Stimulated activated CD8-positive, alpha-beta memory T cell treated with anti-CD3 and anti-CD28 coated beads, Interleukin-7, amount 100 ng/mL, for 1 hour (primary cell): ENCODE measurements at places on chromosomes 12 and 14.
A peak's percentile ranks its signal among the peaks of the same experiment; 100 is the strongest.

DNA sequence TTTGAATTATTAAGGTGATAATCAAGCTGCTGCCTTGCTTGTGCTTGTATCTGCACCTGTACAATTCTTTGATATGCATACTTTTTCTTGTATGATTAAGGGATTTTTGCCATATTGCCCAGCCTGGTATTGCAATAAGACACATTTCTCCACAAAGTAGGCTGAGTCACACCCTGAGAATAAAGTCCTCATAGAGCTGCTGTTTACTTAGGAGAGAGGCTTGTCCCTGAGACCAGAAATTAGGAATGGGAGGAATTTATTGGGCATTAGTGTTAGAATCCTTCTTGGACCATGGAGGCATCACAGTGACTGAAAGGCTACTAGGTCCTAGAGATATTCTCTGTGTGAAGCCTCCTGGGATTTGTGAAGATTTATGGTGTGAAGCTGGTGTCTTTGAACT is 506.8 kb upstream of the FBXO33 start:
- no peak for DNase-seq

- DNase-seq = no peak
These were observed at the start of gene NFE2 for GRCh38 chr12:54300732-54301427. Gene NFE2 (minus strand): TSS chr12:54301015. CDS start chr12:54295248, 5,767 bp downstream.

- DNase-seq = no peak
These were observed 51.7 kb downstream of the ATP23 start for GRCh38 chr12:57993030-57993429.

DNA sequence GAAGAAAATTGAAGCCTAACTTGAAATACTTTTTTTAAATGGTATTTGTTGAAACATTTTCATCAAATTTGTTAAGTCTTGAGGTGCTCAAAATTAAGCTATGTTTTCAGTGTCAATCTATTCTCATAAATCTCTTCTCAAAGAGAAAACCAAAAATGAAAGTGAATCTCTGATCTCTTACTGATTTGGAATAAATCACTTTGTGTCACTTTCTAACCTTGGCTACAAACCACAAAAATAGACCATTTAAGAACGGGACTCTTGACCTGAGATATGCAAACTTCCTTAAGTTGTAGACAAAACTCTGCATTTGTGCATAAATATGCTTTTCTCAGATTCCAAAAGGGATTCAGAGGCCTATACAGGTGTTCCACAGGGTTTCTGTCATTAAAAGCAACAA is 192.9 kb downstream of the SEC23A start:
- DNase-seq = no peak

GRCh38 chr14:50599700-50600444 is 39.9 kb downstream of the ATL1 start:
- no peak for DNase-seq

DNA sequence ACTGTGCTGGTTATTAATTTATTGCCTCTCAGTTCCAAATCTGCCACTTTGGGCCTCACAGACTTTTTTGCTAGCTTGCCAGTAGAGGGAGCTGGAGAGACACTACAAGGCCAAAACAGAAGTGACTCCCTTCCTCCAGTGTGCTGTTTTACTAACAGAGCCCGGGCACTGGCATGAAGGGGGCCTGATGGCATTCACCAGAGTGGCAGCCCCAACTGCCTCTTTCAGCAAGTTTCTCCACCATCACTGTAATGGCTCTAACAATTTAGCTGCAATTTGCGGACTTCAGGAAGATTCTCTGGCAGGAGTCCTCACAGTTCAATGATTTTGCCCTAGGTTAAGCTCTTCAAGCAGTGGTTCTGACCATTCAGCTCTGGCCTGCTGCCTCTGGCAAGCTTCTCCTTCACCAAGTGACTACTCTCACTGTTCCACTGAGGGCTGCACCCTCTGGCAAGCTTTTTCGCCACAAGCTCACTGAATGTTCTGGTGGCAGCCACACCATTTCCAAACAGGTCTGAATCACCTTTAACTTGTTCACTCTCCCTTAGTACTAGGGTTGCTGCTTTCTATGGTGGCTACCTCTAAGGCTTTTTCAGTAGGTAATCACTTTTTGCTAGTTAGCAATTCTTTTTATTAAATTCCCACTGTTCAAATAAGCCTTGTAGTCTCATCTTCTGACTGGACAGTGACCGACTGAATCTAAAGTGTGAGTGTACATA is 104.9 kb downstream of the ZC3H14 start:
- DNase-seq = peak; percentile 10

GRCh38 chr12:47722136-47722834 is 3.0 kb downstream of the ENDOU start:
- no peak for DNase-seq

GRCh38 chr12:40992158-40992557 is 196.0 kb upstream of the PDZRN4 start:
- DNase-seq = no peak

DNA sequence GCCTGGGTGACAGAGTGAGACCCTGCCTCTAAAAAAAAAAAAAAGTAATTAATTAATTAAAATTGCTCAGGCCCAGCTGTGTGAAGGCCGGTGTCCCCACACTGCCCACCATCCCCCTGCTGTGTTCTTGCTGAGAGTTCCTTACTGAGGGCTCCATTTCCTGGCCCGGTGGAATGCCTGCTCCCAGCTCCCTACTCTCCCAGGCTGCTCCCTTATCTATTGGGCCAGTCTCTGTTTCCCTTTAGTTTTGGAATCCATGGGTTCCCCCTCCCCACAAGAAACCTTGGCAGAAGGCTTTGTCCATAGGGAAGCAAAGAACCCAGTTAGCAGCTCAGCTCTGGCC is 19.0 kb downstream of the MLXIP start:
- no peak for DNase-seq

DNA sequence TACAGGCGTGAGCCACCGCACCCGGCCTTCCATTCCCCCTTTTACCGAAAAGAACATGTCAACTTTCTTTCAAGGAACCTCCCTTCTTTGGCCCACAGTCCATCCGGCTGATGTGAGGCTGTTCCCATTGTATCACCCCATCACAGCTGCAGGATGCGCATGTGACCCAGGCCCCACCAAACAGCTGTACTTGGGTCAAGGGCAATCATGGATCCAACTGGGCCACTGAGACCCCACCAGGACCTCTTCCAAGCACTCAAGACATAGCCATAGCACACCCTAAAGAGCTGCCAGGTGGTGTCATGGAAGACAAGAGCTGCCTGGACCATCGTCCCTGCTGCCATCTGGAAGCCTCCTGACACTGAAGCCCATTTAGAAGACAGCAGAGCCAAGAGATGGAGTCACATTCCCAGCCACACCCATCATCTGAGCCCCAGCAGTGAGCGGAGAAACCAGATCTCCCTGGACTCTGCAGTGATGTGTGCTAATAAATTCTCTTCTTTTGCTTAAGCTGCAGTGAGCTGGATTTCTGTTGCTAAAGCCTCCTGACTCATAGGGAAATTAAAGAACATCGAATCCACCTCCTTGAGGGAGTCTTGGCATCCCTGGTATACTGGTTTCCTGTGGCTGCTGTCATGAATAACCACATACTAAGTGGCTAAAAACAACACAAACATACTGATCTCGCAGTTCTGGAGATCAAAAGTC is 105.6 kb downstream of the KSR2 start:
- DNase-seq = no peak

DNA sequence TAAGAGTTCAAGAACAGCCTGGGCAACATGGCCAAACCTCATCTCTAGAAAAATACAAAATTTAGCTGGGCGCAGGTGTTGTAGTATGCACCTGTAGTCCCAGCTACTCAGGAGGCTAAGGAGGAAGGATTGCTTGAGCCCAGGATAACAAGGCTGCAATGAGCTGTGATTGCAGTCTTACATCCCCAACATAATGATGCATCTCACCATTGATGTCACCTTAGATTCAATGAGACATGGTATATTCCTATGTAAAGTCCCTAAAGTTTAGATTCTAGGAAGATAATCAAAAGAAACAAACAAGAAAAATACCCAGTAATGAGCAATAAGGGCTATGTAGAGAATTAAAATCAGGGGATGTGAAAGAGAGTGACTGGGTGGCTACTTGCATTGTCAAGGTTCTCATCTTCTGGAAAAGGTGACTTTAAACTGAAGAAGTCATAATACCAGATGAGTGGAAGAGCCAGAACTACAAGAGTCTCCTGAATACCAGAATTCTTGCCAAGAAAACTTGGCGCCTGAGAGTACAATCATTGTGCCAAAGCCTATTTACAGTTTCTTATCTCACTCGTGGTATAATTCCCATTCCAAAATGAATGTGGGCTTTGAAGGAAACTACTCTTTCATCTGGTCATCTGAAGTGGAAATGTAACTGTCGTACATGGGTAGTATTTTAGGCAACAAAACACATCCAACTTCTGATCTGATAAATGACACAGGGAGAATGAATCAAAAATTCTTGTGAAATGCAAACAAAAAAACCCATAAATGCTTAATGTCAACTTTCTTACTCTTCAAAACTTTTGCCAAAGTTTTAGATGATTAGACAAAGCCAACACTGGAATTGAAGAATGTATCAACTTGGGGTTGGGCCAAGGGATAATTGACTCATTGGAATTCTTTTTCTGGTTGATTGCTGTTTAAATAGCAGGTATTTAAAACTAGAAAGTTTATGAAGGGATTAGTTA is 81.1 kb upstream of the ST8SIA1 start:
- DNase-seq = no peak
